ENCODE measurements at places on chromosomes 16 and 17.

DNA sequence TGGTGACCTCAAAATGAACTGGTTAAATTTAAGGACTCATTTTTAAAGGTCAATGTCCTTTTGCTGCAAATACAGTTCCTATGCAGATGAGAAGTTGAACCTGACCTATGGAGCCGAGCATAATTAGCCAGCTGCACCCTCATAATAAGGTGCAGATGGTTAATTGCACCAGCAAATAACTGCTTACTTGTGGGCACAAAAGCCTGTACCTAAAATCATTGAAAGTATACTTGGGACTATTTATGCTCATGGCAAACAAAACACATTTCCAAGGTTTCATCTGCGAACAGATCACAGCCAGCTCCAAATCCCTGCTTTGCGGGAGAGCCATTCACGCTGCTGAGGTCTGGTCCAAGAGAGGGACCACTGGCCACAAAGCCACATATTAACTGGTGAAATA is 13.0 kb downstream of the HYDIN start:
- DNase-seq, result no peak

DNA sequence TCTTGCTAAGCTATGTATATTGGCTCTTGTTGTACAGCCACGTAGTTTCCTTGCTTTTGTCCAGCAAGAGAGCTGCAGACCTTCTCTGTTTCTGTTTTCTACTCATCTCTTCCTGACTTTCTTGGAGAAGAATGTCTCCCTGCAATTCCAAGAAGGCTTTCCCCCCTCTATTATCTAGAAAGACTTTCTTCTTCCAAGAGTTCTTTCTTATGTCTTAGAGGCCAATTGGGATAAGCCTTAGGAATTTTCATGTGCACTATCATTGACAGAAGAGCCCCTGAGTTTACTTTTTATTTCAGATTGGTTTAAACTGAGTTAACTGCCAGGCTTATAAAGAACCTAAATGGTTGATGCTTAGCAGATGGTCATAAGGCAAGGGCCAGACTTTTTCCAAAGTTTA is 9.0 kb downstream of the CAPNS2 start:
- DNase-seq, result no peak

GRCh38 chr16:69277413-69277812 is 33.7 kb upstream of the VPS4A start:
- no peak for DNase-seq

DNA sequence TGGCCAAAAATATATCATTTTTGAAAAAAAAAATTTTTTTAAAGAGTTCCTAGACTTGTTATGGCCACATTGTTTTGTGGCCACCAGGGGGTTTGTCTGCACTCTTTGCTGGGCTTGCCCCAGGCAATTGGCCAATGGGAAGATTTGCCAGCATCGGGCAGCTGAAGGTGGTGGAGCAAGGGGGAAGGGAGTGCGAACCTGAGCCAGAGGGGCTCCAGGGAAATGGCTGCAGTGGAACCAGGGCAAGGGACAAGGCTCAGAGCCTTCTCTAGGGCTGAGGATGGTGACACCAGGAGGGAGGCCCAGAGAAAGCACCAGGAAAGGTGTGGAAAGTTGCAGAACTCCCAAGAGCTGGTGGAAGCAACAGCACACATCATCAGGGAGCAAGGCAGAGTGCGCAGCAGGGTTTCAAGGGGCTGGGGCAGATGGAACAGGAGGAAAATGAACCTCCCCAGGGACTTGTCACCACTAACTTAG is 15.5 kb upstream of the CMIP start:
- DNase-seq, result no peak

- DNase-seq, result no peak
Observed at GRCh38 chr16:47977802-47978201, 178.0 kb downstream of the ABCC12 start.

DNA sequence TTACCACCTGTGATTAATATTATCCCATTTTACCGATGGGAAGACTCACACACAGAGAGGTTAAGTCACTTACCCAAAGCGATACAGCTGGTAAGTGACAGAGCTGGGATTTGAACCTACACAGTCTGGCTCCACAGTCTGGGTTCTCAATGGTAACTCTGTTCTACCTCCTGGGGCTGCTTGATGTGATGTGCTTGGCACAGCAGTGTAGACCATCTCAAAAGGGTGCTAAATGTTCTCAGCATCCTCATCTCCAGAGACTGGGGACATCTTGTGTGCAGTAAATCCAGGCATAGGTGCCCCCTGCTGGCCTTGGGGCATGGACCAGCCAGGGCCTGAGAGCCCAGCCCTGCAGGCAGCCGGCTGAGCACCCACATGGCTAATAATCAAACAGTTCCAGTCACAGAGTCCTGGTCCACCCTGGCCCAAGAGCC is 15.4 kb upstream of the KATNB1 start:
- no peak for DNase-seq

DNA sequence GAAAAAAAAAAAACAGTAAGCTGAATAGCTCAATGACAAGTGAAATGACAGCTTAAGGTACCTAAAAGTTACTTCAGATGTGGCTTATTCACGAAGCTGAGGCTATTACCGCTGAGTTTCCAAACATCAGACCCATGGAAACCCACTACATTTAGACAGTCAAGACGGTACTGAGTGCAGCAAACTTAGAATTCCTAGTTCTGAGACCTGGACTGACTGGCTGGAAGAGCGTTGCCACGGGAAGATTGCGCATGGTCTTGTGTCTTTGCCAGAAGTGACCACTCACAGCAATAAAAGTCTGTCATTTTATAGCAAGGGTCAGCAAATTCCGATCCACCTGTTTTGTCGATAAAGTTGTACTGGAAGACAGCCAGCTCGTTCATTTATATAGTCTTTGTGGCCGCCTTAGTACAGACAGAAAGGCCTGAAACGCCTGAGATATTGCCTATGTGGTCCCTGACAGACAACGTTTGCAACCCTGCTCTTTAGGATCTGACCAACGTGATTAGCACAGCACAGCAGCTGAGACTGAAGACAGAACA is 19.2 kb downstream of the LITAFD start:
- DNase-seq, result no peak

GRCh38 chr17:35073991-35074627 is 10.6 kb upstream of the RFFL start:
- DNase-seq, result no peak

DNA sequence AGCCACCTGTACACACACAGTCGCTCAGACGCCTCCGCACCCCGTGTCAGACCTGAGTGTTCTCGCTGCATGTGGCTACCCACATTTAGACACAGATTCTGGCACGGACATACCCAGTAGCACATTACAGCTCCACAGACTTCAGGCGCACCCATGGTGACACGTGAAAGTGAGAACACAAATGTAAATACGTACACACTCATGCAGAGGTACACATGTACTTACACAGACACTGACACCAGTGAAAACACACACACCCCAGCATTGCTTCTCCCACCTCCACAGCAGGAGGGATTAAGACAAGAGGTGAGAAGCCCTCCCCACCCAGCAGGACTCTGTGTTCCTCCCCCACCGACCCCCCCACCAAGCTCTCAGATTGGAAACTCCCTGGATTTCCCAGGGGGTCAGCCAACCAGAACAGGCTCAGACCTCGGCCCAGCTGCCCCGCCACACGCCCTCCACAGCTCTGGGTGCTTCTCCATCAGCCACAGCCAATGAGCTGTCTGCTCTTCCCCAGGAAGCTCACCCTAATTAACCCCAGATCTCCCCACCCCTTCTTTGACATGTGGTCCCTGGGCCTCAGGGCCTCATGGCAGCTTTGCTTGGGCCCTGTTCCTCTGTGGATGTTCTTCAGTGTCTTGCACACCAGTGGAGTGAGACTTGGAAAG is 5.3 kb upstream of the FOXN1 start:
- no peak for DNase-seq

DNA sequence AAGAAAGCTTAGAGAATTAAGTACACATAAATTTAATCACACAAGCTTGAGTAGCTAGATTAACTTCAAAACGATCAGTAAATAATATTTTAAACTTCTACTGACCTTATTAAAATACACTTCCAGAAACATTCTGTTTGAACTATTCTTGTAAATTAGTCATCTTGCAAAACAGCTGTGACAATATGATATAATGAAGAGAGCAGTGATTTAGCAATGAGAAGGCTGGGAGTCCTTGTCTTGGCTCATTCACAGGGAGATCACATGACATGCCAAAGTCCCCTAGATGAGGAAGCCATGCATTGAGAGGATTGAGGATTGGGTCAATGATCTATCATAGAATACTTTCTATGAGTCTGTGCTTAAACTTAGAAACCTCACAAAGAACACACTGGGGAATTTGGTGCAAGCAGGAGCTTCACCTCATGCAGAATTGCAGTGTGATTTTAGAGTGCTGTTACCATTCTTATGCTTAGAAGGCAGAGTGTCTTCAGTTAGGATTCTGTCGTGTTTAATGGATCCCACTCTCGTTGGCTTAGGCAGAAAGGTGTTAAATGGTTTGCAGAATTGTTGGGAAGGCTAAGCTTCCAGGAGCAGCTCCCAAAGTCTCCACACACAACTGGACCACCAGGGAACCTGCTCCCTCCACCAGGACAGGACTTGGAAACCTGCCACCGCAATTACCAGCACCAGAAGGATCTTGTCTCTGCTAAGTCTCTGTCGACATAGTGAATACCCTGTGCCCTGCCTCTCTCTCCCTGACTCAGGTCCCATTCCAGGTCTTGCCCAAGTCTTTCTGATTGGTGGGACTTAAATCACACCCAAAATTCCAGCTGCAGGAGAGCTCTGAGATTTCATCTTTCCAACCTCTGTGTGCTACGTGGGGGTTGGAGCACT is 87.1 kb downstream of the USP22 start:
- no peak for DNase-seq

DNA sequence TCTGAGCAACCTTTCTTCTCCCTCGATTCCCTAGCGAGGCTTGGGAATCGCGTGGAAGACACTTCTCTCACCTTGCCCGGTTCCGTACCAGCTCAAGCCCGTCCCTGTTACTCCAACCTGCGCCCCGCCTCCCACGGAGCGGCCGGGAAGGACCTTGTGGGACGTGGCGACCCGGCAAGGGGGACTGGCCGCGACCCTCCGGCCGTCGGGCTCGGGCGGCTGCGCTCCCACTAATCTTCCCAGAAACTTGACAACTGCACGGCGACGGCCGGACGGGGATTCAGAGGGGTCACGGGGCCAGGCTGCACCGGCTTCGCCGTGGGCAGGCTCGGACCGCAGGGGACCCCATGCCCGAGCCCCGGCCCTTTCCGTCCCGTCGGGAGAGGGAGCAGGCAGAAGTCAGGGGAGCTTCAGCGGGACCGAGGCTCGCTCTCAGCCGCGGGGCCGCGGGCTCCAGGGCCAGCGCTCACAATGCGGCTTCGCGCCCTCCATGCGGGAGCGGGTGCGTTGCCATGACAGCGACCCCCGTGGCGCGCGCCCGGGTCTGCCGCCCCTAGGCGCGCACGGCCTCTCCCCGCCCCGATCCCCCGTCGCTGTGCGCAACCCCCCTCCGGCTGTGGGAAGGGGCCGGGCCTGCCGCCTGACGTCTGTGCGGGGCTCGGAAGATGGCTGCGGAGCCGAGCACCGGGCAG is at the start of gene SGSM2:
SGSM2 (plus strand) TSS at position 650 of the 692 bp plus-strand sequence. CDS start 188 bp downstream, outside the sequence.
- DNase-seq, result peak; percentile 82

DNA sequence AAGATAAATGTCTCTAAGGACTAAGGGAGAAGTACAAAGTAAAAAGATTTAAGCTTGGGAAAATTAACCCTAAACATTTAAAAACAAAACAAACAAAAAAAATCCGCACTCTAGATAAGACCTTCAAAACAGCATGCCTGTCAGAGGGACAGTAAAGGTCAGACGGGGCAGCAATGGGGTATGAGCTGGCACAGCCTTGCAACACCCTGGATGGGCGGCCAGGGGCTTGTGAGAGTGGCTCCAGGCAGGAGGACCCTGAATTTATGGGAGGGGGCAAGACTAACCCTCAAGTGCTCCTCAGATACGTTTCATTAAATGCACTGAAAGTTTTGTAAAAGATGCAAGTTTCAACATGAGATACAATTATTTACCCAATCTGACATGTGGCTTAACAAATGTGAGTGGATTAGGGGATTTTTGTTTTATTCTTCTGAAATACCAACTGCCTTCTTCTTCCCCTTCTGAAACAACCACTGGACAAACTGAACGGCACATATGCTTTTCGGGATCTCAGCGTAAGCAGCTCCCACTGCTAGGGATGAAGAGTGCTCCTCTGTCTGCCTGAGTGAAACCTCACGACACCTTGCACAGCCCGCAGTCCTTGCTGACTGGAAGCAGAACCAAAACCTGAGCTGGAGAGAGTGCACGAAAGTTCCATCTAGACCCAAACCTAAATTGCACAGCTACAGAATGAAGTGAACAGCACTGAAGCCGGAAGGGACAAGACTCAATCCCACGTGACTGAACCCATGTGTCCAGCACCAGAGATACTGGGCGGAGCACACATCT is 128.4 kb downstream of the ANKRD11 start:
- DNase-seq, result no peak

- no peak for DNase-seq
Observed at GRCh38 chr17:71184716-71185115, 936.1 kb upstream of the SOX9 start.

- no peak for DNase-seq
Observed at GRCh38 chr17:238964-239259, 57.5 kb upstream of the DOC2B start.

DNA sequence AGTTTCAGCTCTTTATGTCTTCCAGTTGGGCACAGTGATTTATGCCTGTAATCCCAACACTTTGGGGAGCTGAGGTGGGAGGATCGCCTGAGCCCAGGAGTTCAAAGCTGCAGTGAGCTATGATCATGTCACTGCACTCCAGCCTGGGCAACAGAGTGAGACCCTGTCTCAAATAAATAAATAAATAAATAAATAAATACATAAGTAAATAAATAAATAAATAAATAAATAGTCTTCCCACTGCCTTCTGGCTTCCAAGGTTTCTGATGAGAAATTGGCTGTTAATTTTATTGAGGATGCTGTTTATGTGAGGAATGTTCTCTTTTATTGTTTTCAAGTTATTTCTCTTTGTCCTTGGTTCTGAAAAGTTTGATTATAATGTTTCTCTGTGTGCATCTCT is 1507.6 kb upstream of the GOT2 start:
- no peak for DNase-seq

- DNase-seq, result no peak
Observed at GRCh38 chr17:67863624-67864247, 38.4 kb downstream of the BPTF start.

GRCh38 chr17:11330826-11331225 is 89.8 kb downstream of the SHISA6 start:
- DNase-seq, result peak; percentile 77

- DNase-seq, result peak; percentile 90
Observed at GRCh38 chr17:59964482-59965328, at the start of gene RNFT1. Gene RNFT1 (minus strand): TSS chr17:59964740. CDS start chr17:59964663, 77 bp downstream.

All from left hindlimb (tissue), 1 donor.